Activated CD4-positive, alpha-beta T cell treated with anti-CD3 and anti-CD28 coated beads, Interleukin-2, amount 50 U/mL, for 4 hours (primary cell): ENCODE measurements at places on chromosomes 4 and X.
A peak's percentile ranks its signal among the peaks of the same experiment; 100 is the strongest.

DNA sequence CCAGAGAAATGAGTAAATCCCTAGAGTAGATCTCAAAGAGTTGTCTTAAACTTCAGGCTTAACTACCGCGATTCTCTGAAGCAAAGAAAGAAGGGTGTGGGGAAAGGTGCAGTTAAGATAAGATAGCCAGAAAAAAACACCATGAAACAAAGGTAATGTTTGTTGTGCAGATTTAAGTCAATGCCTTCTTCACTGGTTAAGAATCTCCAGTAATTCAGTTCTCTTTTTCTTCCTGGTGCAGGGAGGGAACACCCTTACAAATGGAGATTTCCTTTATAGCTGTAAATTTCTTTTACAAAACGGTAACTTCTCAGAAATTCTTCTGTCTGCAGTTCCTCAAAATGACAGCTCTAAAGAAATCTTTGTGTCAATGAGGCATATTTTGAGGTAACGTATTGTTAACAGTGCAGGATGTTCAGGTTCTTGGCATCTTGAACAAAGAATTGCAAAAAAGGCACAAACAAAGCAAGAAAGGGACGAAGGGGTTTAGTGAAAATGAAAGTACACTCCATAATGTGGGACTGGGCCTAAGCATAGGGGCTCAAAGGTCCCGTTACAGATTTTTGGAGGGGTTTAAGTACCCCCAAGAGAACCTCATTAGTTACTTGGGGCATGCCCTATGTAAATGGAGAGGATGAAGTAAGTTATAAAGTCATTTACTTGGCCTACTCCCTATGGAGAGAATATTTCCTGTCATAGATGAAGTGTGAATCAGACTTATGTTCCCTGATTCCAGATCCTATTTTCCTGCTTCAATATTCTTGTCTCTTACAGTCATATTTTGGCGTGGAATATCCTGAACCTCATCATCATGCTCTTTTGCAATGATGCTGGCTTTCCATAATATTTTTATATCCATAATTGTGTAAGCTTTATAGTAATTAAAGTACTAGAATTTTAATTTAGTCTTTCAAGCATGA is 492.0 kb downstream of the PCDH11X start:
- DNase-seq, result no peak

DNA sequence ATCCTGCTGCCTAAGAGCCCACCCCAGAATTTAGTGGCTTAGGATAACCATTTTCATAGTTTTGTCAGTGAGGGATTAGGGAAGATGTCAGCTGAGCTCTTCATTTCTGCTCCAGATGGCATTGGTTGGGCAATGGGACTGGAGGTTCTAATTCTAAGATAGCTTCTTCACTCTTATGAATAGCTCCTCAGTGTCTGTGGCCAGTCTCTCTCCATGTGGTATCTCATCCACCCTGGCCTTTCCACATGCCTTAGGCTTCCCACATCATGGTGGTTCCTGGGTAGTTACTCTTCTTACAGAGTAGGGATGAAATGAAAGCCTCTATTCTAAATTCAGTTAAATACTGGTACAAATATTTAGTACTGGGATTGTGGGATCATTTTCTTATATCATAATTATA is 31.3 kb downstream of the REPS2 start:
- DNase-seq, result no peak

GRCh38 chr4:39978904-39979303 is 1.2 kb upstream of the PDS5A start:
- DNase-seq, result no peak

GRCh38 chr4:184122631-184123408 is 94.9 kb downstream of the ENPP6 start:
- DNase-seq, result no peak

DNA sequence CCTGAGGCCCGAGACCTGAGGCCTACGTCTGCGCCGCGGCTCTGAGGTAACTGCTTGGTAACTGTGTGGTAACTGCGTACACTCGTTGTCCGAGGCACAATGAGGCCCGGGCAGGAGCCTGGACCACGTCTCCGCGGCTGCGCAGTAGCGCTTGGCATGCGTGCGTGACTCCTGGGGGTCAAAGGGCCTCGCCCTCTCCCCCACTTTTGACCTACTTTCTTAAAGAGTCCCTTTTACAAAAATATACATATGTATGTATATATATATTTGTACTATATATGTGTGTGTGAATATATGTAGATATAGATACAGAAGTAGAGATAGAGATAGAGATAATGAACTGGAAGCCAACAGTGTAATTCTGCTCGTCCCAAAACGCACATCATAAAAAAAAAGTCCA is at the start of gene BEND2:
TSS of gene BEND2 (minus strand) at position 101 of the 400 bp plus-strand sequence. CDS start 136 bp downstream, outside the sequence.
- no peak for DNase-seq

GRCh38 chr4:103079621-103080020 is 3.1 kb upstream of the SLC9B2 start:
- no peak for DNase-seq

GRCh38 chr4:40579983-40580382 is 49.7 kb downstream of the RBM47 start:
- DNase-seq, result no peak

DNA sequence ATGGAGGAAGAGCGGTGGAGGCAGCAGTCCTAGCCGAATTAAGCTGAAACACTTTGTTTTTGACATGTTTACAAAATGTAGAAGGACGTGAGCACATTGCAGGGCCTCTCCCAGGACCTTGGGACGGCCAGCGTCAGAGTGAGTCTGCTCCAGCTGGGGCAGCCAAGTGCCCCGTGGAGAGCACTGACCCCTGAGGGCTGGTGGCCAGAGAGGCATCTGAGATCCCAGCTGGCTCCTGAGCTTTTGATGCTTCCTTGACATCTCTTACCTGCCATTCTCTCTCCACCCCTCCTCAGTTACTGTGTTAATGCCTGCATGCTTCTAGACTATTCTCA is 24.7 kb downstream of the NAT8L start:
- no peak for DNase-seq

DNA sequence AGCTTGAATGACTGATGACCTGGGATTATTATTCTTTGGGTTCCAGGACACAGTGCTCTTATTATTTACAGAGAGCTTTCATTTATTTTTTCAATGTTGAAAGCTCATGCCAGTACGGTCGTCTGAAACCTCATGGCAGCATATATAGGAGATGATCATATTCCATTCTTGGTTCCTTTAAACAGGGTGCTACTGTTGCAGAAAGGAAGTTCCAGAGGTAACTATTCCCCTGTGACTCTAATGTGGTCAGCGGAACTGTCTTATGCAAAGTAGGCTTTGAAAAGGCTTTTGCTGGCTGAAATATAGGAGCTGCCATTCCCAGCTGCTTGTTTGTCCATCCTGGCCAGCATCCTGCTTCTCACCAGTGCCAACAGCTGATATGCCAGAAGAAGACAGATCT is 208.3 kb upstream of the LEF1 start:
- DNase-seq, result no peak

GRCh38 chr4:37447886-37448285 is 203.3 kb downstream of the NWD2 start:
- DNase-seq, result no peak

GRCh38 chr4:172547724-172548123 is 620.9 kb upstream of the GALNT7 start:
- no peak for DNase-seq

GRCh38 chr4:150510176-150510865 is 71.6 kb upstream of the MAB21L2 start:
- DNase-seq, result no peak

DNA sequence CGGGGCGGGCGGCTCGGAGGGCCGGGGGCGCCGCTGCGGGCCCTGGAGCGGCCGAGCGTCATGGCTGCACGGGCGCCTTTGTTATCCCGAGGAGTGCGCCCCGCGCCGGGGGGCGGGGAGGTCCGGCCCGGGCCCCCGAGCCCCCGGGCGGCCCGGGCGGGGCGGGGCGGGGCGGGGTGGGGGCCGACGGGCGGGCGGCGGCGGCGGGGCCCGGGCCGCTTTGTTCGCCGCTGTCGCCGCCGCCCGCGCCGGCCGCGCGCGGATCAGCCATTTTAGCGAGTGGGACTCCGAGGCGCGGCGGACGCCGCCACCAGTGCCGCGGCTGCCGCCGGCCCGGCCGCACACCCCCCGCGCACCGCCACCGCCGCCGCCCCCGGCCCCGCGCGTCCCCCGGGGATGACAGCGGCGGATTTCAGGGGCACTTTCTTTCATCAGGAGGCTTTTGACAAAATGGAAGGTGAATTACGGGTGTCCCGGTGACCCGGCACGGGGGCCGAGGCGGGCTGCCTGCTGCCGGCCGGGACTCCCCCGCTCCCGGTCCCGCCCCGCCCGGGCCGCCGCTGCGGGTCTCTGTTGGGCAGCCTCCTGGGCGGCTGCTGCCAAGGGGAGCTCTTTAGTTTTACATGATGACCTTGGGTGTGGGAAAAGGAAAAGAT is 1.2 kb downstream of the HMGB3 start:
- no peak for DNase-seq

GRCh38 chr4:112765317-112765974 is 128.5 kb downstream of the LARP7 start:
- no peak for DNase-seq

- no peak for DNase-seq
Measured at GRCh38 chrX:2894885-2895292, 34.2 kb downstream of the ARSD start.

- DNase-seq, result no peak
Measured at GRCh38 chr4:117908306-117909207, 125.7 kb upstream of the NDST3 start.

- no peak for DNase-seq
Measured at GRCh38 chr4:145890689-145891088, 47.9 kb downstream of the ZNF827 start.

DNA sequence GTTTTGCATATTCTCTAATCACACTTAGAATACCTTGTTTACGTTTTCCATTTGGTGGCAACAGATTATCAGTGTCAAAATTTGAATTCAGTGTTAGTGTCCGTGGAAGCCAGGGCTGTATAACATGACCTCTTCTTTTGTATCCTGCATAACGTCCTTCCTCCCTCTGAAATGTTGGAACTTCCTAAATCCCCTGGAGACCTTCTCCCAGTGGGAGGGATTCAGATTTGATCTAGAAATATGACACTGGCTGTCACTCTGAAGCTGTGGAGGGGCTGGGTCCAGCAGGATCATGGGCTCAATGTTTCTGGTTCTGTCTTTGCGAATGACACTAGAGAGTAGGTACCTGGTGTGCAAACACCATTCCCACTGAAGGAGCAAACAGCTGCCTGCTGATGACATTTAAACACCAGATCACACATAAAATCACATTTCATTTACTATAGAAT is 850 bp upstream of the CXCL3 start:
- DNase-seq, result no peak

- no peak for DNase-seq
Measured at GRCh38 chr4:71239365-71239764, 99.5 kb upstream of the SLC4A4 start.

- DNase-seq, result no peak
Measured at GRCh38 chrX:104913348-104913747, 307.1 kb downstream of the TEX13A start.

DNA sequence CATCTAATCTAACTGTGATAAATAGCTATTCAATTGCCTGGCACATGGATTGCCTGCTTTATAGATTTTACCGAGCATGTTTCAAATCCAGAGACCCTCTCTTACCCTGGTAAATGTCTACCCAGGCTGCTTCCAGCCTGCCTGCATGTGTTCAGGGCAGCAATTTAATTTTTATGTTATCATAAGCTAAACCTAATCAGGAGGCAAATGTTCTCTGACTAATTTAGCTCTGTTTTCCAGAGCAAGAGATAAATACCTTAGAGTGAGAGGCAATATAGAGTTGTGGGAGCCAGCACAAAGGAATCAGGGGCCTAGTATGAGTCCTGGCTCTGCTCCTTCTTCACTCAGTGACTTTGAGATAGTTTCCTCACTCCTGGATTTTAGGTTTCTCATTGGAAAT is 37.7 kb downstream of the PARM1 start:
- DNase-seq, result no peak

DNA sequence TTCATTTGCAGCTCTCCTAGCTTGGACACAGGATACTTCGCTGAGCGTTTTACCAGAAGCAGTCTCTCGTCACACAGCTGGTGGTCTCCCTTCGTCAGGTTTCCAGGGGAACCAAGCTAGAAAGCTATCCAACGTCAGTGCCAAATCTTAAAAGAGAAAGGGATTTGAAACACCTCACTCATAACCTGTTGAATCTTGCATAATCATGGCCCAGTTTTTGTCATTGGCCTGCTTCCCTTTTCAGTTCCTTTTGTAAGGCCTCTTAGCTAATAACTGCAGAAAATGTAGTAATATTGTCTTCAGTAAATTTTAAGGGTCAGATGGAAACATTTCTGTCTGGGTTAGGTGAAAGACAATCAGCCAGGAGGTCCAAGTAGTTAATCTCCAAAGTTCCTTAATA is 22.0 kb downstream of the RAB39B start:
- DNase-seq, result no peak

- no peak for DNase-seq
Measured at GRCh38 chrX:30791296-30792278, 97.5 kb downstream of the TAB3 start.

DNA sequence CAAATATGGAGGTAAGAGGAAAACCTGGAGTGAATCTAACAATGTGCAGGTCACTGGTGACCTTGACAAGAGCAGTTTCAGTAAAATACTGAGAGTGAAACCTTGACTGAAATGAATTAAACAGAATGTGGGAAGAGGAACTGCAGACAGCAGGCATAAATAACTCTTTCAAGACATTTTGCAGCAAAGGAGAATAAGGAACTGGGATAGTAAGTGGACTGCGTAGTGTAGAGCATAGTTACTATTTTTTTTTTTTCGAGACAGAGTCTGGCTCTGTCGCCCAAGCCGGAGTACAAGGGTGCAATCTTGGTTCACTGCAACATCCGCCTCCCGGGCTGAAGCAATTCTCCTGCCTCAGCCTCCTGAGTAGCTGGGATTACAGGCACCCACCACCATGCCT is 24.0 kb downstream of the RBMX start:
- no peak for DNase-seq

- DNase-seq, result no peak
Measured at GRCh38 chr4:187550256-187550950, 445.2 kb upstream of the ZFP42 start.

- DNase-seq, result peak; percentile 56
Measured at GRCh38 chr4:16916719-16917337, 18.4 kb upstream of the LDB2 start.

GRCh38 chrX:155662282-155662681 is 49.5 kb upstream of the TMLHE start:
- DNase-seq, result no peak

GRCh38 chrX:11397680-11398079 is 104.5 kb downstream of the AMELX start:
- no peak for DNase-seq

- no peak for DNase-seq
Measured at GRCh38 chrX:104151037-104151436, 5.8 kb downstream of the SLC25A53 start.

- DNase-seq, result no peak
Measured at GRCh38 chr4:120472447-120473131, 405.9 kb upstream of the MAD2L1 start.

- DNase-seq, result no peak
Measured at GRCh38 chrX:28590396-28590795, 3.1 kb downstream of the IL1RAPL1 start.

GRCh38 chrX:134971926-134972325 is 18.9 kb upstream of the SMIM10 start:
- no peak for DNase-seq
